ENCODE measurements at places on chromosomes 2 and 18. TPM values are rescaled to one million over a fixed set of nuclear protein-coding genes. Genes with fewer than 3 reads are reported as not detected.

HOXD8 gene
- total RNA-seq, result not detected

PLA2R1 gene
- 1.6 TPM for total RNA-seq

GRCh38 chr2:3600256-3600855 is 5.4 kb downstream of the COLEC11 start:
- H3K36me3 ChIP-seq, result no peaks in the 10 kb centered on the region
- no peak overlapping the region for H3K4me3 ChIP-seq
- H3K27ac ChIP-seq, result no peak overlapping the region
- H3K27me3 ChIP-seq, result no peaks in the 10 kb centered on the region
- no peak for DNase-seq

DNA sequence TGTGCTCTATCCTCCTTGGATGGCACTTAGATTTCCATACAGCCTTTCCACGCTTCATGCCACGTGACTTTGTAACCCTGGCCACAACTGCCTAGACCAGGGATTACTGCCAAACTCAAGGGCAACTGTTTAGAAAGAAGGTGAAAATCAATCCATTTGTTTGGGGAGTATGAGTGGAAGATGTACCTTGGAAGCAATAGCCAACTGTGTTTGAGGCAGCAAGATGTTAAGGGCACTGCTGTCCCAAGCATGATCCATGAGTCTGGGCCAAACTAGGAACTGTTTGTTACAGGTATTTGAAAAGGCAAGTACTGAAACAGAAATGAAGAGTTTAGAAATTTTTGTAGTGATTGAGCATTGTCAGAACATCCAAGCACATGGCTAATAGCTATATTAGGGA is 138.9 kb downstream of the CDC42EP3 start:
- H3K36me3 ChIP-seq, result no peaks in the 10 kb centered on the region
- DNase-seq, result no peak

GPR35 gene
- total RNA-seq, result 0.71 TPM

DNA sequence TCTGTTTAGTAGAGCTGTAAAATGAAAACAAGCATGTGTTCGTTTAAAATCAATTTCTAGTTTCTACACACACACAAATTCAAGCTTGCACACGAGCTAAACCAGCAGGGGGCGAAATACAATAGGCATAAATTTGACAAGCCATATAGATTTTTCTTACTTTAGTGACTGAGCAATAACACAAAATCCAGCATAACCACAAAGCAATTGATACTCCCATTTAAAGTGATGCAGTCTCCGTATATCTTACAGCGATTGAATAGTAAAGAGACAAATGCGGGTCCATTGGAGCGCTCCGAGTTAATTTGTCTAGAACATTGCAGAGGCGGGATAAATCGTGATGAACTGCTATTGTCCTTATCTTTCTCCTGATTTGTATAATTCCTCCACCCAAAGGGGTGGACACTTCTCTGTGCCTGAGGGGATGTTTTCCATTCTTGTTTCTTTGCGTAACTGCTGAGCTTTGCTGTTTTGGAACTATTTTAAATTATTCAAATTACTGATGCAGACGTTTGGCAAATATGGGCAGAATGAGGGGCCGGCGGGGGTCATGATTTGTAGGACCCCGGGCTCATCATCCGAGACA is 1.2 kb upstream of the AFTPH start:
- H3K27ac ChIP-seq, result peak overlapping the region; percentile 90
- DNase-seq, result peak; percentile 41
- H3K36me3 ChIP-seq, result no peaks in the 10 kb centered on the region
- H3K4me1 ChIP-seq, result no peaks in the 10 kb centered on the region
- H3K27me3 ChIP-seq, result no peaks in the 10 kb centered on the region
